ENCODE measurements at places on chromosomes 11 and 22.

DNA sequence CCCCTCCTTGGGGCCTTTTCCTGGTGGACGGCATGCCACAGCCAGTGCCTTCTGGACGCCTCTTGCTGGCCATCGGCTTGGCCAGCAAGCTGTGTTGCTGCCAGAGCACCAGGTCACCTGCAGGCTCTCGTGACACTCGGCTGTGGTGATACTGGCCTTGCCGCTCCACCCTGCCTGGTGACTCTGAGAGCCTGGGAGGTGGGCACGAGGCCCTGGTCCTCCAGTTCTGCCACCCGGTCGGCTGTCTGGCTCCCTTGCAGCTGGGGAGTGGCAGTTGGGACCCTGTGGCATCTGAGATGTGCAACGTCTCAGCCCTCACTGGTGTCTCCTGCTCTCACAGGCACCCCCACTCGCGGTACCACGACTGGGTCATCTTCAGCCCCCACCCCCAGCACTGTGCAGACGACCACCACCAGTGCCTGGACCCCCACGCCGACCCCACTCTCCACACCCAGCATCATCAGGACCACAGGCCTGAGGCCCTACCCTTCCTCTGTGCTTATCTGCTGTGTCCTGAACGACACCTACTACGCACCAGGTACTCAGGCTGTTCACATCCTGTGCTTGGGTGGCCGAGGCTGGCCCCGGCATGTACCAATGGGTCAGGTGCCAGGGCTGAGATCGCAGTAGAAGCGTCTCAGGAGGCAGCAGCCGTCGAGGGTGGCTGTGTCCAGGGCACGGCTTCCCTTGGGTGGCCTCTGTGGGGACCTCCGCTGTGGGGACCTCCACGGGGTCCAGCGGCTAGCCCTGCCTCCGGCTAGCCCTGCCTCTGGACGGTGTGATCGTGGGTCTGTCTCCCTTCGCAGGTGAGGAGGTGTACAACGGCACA, 26.0 kb downstream of the MUC2 start:
- DNase-seq = no peak

- no peak for DNase-seq
Measured at GRCh38 chr11:19432370-19433061, 191.8 kb upstream of the E2F8 start.

DNA sequence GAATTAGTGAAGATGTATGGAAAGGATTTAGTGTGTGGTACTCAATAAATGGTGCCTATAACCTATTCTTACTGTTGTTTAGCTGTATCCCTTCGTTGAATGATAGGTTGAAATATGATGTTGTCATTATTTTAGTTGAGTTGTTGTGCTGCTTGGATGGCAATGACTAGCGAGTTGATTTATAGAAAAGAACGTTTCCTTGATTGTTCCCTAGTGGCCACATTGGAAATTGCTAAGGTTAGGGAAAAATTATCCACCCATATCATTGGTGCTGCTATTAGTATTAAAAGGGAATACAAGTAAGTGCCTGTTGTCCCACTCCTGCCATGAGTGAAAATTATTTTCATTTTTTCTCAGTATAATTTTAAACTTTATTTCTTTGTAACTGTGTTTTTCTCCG, 14.5 kb downstream of the EMSY start:
- DNase-seq = no peak

DNA sequence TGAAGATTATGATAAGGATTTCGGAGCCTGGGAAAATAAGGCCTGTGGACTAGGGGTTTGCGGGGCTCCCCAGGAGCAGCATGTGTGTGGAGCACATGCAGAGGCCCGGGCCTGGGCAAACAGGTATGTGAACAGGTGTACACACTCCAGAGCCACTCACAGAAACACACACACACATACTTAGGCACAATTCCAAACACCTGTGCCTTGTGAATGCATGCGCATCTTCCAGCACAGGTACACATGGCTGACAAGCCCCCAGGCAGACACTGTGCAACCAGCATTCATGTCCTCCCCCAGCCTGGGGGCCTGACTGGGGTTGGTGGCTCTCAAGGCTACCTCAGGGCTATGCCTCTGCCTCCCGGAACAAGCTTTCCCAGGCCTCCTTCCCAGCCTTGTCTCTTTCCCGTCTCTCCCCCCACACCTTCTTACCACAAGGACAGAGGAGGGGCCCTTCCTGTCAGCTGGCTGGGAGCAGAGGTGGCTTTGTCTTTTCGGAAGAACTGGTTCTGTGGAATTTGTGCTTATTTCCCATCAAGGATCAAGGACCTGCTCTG, 2.6 kb upstream of the P2RY6 start:
- DNase-seq = no peak

DNA sequence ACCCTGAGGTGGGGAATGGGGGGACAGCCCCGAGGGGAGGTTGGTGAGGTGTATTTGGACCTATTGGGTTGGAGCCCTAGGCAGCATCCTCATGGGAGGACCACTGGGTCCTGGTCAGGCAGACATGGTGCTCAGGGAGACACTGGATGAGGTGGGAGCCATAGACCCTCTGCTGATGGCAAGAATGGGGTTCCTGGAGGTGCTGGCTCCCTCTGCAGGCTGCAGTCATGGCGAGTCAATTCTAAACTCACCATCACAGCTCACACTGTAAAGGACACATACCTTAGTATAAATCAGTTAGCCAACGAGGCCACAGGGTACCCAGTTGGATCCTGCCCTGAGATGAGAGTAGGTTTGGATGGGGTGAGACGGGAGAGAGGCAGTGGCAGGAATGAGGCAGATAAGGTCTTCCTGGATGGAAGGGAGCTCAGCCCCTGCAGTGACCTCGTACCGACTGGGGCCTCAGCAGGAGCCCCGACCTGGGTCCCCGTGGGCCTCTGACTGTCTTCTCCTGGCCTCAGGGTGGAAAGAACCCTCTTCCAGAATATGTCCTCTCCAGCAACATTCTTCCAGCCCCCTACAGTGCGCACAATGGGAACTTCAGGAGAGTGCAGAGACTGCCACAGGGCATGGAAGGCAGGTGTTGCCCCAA, 1.7 kb upstream of the GAB4 start:
- no peak for DNase-seq

- DNase-seq = no peak
Measured at GRCh38 chr11:2653930-2654739, 45.7 kb downstream of the KCNQ1OT1 start.

- no peak for DNase-seq
Measured at GRCh38 chr11:7278314-7278917, 26.7 kb downstream of the SYT9 start.

GRCh38 chr11:106828576-106828975, 189.7 kb downstream of the GUCY1A2 start:
- DNase-seq = no peak

DNA sequence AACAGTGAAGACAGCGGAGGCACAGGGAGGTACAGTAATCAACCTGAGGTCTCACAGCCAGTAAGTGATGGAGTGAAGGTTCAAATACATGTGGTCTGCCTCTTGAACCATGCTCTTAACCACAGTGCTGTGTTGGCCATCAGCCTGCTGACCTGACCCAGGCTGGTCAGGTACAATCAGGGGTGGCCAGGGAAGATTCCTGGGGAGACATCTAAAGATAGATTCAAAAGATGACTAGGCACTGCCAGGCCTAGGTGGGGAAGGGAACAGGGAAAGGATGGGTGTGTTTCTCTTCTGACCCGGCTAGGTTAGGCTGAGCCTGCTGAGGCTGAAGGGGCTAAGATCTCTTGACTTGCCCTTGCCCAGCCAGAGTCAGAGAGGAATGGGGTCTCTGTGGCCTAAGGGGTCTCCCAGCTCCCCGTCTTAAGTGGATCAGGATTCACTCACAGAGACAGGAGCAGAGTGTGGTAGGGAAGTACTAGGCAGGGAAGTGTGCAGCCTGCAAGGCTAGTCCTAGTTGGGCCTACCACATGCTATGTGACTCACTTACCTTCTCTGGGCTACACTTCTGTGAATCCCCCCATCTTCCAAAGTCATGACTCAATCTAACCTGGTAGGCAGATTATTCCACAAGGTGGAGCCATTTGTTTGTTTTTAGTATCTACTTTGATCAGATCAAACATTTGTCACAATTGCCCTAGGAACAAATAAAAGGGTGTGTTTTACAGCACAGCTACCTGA, 10.4 kb upstream of the SREBF2 start:
- DNase-seq = peak; percentile 60

All from activated CD4-positive, alpha-beta T cell treated with anti-CD3 and anti-CD28 coated beads for 4 hours (primary cell).